ENCODE measurements at places on chromosomes 3 and 15. TPM values are rescaled to one million over a fixed set of nuclear protein-coding genes. Genes with fewer than 3 reads are reported as not detected.

PLA1A gene
- not detected for total RNA-seq

BFSP2 gene
- total RNA-seq, result not detected

GTPBP8 gene
- 16.4 TPM for total RNA-seq

GRCh38 chr3:99666201-99666600 lies 27.8 kb downstream of the COL8A1 start:
- no peak for DNase-seq

GRCh38 chr3:128698211-128699047 lies 27.6 kb upstream of the RAB7A start:
- DNase-seq, result no peak

DNA sequence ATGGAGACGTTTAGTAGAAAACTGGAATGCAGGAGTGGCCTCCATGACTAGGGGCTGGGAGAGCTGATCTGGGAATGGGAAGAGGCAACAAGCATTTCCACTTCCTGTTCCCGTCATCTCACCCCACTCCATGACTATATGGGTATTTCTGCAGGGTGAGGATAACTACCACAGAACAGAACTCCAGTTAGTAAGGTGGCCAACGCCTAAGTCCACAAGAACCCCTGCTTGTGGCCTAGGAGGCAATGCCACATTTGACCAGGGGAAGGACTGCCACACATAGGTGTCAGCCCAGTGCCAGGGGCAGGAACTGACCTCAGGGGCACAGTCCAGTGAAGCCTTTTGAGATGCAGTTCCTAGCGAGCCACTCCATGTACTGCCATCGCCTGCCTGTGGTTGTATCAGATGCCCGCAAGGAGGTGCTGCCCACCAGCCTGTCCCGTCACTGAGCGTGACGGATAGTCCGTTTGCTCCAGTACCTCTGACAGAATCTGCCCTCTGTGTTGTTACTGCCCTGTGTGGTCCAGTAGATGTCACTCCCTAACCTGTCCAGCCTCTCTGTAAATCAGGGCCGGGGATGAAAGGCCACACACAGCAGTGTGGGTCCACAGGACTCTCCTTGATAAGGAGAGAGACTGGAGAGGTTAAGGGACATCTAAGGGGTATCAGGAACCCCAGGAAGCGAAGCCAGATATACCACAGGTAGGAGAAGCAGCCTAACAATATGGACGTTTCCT lies 3.5 kb upstream of the MTFMT start:
- DNase-seq, result peak; percentile 89

DNA sequence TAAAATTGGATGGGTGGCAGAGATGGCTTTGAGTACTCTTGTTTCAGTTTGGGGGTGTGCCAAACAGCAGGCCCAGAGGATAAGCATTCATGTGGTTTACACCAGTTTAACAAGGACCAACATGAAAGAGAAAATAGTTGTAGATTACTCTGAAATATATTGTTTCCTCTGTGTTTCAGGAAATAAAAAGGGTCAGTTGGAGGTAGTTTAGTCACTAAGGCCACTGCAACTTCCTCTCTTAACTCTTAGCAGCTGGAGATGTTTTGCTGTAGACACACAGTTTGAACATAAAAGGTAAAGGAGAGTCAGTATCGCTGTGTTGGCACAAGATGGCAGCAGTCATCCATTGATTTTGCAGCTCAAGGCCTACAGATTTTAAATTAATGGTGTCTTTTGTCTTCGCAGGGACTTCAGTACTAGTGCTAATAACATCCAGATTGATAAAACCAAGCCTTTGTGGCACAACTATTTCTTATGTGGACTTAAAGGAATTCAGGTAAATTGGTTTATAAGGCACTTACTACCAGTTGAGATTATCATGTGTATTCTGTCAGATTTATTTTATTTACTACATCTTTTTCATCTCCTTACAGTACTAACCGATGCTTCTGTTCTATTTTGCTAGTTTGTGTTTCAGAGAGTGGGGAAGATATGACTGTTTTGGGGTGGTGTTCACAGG lies 65.5 kb downstream of the GALK2 start:
- DNase-seq, result peak; percentile 48

DNA sequence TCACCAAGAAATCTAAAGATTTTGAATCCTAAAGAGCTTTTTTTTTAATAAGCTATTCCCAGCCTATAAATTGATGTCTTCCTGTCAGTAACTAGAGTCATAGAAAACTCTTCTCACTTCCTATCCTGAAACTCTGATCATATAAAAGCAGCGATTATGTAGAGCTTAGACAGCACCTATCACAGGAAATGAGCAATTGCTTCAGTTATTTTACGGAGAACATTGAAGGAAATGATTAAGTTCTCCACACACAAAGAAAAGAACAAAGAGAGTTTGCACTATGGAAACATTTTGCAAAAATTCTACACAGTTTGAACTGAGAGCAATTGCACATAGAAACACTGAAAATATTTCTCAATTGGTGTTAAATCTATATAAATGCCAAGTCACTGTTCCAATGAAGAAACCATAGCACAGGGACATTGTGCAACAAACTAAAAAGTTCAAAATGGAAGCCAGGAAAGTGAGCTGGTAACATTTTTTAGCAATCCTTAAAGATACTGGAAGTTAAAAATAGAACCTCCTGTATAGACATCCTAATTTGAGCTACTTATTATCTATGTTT lies 291.5 kb upstream of the ARHGEF26 start:
- no peak for DNase-seq

GRCh38 chr3:122085673-122086072 lies 30.5 kb downstream of the CD86 start:
- no peak for DNase-seq

GRCh38 chr3:51257870-51258269 lies 127.2 kb upstream of the MANF start:
- no peak for DNase-seq

- DNase-seq, result no peak
Observed at GRCh38 chr3:81249540-81250029, 511.9 kb downstream of the GBE1 start.

DNA sequence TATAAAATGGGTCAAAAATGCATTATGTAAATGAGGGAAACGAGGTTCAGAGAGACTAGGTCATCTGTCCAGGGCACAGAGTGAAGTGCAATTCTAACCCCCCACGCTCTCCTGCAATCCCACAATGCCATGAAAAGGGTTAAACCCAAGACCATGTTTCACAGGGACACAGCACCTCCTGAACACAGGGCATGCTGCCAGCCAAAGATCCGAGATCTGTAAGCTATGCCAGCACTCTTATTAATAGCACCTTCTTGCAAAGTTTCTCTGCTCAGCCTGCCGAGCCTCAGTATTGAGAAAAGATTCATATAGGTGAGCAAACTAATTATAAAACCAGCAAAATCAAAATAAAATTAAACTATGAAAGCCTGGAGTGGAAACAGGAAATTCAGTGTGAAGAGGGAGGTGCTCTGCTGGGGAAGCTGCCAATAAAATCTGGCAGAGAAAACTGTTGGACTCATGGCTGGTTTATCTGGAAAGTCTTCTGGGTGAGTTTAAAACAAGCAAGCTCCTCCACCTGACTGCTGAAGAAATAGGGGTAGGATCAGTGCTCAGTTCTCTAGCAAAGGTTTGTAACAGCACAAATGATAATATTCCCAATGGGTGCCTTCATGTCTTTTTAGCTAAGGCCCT lies 50.3 kb downstream of the LRIG1 start:
- no peak for DNase-seq

DNA sequence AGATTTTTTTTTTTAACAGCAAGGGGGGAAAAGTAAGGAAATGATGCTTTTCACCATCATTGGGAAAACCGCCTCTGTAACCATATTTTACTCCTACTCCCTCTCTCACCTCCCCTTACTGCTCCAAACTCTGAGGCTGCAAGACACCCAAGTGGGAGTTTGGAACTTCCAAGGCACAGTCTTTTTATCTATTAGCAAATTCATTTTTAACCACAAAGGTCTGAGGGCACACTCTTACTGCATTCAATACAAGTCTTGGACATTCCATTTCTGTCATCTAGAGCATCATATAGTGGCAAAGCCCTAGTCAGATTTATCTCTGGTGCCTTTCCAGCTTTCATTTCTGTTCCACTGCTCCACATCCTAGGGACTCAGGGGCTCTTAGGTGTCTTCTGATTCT lies 13.2 kb downstream of the FAM162A start:
- no peak for DNase-seq

- no peak for DNase-seq
Observed at GRCh38 chr3:136075811-136076210, 110.3 kb downstream of the PPP2R3A start.

DNA sequence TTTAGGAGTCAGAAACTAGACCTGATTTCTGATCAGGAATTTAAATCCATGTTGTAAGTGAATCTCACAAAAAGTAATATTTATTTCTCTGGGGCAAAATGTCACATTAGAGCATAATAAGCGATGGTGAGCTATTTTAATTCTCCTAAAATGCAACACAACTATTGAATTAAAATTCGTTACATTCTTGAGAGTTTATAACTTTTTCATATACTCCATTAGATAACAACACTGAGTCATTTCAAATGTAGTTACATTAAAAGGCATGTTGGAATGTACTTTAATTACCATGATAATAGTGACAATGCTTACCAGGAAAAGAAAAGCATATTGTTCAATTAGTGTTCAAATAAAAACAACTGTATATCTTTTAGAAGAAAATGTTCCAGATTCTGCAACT lies 116.9 kb downstream of the CADM2 start:
- no peak for DNase-seq

- DNase-seq, result no peak
Observed at GRCh38 chr3:1462856-1463450, 370.1 kb downstream of the CNTN6 start.

GRCh38 chr15:40239404-40239692 lies 485 bp downstream of the PAK6 start:
- no peak for DNase-seq

GRCh38 chr3:14016900-14017475 lies 107.7 kb downstream of the CHCHD4 start:
- peak; percentile 26 for DNase-seq

DNA sequence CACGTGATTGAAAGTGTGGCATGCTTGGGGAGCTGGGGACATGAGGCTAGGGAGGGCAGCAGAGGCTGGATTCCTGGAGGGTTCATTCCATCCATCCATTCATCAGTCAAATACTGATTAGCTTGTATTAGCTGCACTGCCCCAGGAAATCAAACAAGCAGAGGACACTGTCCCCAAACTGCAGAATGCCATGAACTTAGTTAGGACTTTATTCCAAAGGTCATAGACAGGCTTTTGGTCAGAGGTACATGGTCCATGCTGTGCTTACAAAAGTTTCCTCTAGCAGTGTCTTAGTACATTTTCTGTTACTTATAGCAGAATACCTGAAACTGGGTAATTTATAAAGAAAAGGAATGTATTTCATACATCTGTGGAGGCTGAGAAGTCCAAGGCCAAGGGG lies 47.7 kb downstream of the LMCD1 start:
- no peak for DNase-seq

DNA sequence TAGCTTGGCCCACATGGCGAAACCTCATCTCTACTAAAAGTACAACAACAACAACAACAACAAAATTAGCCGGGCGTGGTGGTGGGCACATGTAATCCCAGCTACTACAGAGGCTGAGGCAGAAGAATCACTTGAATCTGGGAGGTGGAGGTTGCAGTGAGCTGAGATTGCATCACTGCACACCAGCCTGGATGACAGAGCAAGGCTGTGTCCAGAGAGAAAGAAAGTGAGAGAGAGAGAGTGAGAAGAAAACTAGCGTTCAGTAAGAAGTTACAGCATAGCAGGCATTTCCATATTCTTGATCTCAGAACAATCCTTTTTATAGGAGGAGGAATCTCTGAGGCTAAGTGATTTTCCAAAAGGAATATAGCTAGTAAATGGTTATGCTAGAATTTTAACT lies 1076.1 kb downstream of the AGBL1 start:
- no peak for DNase-seq

All from HCT116 (cell line).